Posterior cingulate gyrus (tissue), 11 donors: ENCODE measurements at places on chromosomes 13 and 19.

DNA sequence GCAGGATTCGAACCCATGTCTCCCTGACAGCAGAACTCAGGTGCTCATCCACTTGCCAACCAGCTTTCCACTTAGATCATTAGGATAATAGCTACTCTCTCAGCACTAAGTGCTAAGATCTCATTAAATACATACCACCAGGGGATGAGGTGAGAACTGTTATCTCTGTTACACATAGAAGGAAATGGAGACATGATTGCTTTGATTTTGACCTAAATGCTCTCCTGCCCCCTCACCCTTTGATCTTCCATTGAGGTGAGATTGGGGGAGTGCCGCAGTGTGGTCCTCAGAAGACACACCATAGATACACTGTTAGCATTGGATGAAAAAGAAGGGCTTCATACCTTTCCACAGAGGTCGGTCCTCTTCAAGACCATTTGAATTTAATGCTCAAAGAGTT lies 38.9 kb upstream of the NPAS1 start:
- no peak for DNase-seq

GRCh38 chr19:2805991-2806649 lies 13.5 kb upstream of the ZNF554 start:
- no peak for DNase-seq

DNA sequence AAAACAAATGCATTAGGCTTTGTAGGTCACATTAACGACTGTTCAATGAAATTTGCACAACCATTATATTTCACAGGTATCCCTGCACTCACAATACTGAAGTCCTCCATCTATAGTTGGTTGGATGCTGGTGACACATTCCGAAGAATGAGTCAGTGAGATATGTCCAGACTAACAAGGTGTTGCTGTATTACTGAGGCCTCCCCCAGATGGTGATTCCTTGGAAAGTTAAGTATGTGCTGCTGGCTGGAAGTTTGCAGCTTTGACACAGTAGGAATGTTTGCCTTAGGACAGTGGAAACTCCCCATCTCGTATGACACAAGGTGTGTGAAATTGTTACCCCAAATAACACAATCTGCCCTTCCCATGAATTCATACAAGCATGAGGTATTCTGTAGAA lies 46.6 kb downstream of the FGF14 start:
- DNase-seq: no peak

- no peak for DNase-seq
Measured at GRCh38 chr19:53285087-53285486, 17.6 kb upstream of the VN1R4 start.

GRCh38 chr13:111267784-111268183 lies 52.7 kb upstream of the TEX29 start:
- DNase-seq: no peak

DNA sequence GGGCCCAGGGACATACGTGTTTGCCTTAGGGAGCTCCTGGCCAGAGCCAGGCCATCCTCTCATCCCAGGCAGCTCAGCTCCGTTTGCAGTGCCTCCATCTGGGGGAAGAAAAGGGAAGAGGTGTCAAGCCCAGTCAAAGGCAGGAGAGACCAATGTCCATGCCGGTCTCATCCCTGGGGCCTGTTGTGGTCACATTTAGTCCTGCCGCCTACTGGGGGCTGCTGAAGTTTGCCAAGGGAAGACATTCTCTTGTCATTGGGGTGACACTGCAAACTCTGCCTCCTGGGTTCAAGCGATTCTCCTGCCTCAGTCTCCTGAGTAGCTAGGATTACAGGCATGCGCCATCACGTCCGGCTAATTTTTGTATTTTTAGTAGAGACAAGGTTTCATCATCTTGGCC lies 195.2 kb downstream of the UQCRFS1 start:
- DNase-seq: no peak

DNA sequence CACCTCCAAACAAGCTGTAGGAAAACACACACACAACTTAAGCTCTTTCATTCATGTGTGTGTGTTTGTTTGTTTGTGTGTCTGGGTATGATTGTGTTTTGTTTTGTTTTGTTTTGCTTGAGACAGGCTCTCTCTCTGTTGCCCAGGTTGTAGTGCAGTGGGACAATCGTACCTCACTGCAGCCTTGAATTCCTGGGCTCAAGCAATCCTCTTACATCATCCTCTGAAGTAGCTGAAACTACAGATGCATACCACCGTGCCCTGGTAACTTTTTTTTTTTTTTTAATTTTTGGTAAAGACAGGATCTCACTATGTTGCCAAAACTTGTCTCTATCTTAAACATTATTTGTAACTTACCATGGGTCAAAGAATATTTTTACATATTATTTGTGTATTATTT lies 431.7 kb downstream of the SLITRK1 start:
- DNase-seq: no peak

GRCh38 chr19:1151917-1152587 lies 22.0 kb downstream of the SBNO2 start:
- no peak for DNase-seq

DNA sequence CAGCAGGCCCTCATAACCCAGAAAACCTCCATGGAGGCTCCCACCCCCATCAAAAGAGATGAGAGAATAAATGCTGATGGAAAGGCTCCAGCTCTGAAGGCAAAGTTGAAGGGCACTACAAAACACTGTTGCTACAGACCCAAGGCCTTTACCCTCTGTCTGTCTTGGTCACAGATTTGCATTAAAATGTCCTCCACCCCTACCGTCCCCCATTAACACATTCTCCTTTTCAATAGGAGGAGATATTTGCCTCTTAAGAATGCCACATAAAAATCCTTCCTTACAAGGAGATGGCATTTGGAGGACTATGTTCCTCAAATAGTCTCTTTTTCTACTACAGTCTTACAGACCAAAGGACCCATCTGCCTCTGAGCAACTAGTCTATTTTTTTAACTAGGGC lies 361.5 kb downstream of the ENOX1 start:
- no peak for DNase-seq

DNA sequence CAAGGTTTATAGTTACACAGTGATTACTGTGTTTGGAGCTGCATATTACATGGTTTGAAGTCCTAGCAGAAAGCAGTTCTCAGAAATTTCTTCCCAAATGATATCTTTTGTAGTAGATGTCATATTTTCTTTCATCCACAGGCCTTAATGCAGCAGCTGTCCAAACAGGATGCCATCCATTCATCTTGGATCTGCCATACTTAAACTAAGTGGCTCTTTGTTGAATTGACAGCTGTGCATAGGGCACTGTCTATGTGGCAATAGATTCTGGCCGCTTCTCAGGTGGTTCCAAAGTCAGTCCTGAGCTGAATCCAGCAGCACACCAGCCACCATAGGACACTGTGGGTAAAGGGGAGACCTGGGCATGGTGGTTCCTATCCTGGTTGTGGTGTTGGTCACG lies 41.6 kb upstream of the SPRY2 start:
- no peak for DNase-seq

DNA sequence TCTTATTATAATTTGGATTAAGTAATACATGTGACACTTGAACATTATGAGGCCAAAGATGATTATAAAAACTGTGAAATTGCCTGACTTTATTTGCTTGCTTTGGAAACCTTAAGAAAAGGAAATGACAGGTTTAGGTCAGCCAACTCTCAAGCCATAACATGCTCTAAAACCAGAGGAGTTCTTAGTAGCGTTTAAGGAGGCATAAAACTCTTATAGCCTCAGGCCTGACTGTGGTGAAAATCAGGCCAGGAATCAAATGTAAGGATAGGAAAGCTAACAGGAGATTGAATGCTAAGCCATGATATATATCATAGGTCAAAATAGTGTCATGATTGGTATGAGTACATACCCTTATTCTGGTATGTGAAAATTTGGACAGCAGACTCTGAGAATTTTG lies 1142.4 kb upstream of the MIR17HG start:
- DNase-seq: no peak

DNA sequence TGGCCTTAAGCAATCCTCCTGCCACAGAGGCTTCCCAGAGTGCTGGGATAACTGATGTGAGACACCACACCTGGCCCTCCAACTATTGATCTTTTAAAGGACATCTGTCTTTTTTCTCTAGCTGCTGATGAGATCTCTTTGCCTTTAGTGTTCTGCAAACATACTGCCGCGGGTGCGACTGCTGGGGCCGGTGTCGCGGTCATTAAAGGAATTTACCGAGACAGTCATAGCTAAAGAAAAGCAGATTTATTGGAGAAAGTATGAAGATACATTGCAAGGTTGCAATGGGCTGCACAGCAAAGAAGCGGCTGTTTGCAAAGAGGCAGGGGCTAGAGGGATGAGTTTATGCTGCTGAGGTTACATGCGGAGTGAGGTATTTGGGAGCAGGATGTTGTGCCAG lies 31.2 kb upstream of the LRRC4B start:
- DNase-seq: no peak

- no peak for DNase-seq
Measured at GRCh38 chr13:59880468-59880867, 283.3 kb downstream of the DIAPH3 start.

DNA sequence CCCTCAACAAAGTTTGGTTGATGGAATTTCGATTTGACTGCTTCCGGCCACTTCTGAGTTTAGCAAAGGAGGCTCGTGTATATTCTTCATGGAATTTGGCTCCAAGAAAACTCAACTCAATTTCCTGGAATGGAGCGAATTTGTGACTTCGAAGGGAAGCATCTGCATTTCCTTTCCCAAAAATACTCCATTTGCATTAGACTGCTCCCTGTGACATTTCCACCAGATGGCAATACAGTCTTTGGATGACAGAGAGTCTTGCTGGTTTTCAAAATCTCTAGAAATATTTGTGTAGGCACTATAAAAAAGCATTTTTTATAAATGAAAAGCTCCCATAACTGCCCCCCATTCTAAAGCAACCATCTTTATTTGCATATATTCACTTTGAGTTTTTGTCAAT lies 4.1 kb downstream of the C1QTNF9 start:
- DNase-seq: no peak

DNA sequence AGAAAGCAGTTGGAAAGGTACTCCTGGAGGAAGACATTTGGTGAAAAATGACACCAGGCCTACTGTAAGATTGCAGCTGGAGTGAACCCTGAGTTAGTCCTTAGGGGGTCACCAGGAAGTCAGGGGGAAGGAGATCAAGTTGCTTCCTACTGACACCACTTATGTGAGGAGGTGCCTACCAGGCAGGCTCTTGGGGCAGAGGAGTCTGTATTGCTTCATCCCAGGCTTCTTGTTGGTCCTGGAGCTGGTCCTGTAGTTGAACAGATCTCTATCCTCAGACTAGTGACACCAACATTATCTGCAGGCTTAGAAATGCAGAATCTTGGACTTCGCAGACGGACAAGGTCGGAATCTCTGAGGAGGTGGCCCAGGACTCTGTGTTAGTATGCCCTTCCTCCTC lies 116.0 kb upstream of the ARGLU1 start:
- no peak for DNase-seq

DNA sequence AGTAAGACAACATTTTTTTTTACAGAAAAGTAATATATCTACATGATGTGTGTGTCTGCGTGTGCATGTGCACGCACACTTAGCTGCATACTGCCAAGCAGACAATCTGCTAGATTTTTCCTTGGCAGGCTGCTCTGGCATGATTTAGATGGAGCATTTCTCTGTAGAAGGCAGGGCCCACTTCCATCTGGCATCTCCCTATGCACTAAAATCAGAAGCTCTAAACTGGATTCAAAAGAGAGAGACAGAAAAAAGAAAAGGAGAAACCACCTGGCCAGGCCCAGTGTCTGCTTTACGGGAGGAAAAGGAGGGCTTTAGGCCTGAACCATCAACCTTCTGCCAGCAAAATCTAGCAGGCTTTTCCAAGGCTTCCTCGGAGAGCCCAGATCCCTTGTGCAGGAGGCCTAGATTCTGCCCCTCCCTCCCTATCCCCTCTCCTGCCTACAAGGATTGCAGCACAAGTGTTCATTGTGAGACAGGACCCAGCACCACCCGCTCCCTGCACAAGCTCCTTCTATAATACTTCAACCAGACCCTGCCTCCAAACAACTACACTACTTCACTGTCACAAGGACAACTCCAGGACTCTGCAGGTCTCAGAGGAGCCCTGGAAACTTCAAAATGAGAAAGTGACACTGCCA lies 99.3 kb downstream of the DOCK9 start:
- peak; percentile 48 for DNase-seq

- DNase-seq: no peak
Measured at GRCh38 chr19:42140125-42140754, 8.0 kb upstream of the POU2F2 start.

GRCh38 chr13:98869408-98870090 lies 108.3 kb downstream of the DOCK9 start:
- DNase-seq: no peak

DNA sequence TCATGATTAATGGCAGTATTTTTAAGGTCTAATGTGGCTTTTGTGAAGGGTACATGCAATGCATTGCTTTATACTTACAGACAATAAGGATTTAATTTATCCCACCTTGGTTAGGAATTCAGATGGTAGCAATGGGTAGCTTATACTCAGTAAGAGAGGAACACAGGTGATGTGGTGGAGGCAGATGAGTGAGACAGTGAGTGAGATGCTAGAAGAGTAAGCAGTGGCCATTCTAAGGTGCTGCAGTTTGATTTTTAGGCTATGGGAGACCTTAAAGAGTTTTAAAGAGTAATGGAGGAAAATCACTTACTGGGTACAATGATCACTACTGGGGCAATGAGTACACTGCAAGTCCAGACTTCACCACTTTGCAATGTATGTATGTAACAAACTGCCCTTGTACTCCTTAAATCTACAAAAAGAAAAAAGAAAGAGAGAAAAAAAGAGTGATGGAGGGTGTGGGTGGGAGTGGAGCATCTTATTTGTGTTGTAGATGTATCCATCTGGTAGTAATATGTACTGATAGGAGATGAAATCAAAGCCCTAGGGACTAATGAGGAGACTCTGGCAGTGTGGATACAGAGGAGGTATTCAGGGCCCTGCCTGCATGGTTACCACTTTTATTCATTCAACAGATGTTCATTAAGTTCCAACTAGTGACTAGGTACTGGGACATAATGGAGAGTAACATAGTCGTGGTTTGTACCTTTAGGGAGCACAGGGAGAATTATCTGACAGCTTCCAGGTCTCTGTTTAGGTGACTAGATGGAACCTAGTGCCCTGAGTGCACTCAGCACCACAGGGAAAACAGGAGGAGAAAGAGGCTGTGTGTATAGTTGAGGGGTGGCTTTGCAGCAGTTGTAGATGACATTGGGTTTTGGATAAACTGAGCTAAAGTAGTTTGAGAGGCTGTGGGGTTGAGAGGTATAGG lies 99.0 kb downstream of the GPC6 start:
- DNase-seq: no peak

DNA sequence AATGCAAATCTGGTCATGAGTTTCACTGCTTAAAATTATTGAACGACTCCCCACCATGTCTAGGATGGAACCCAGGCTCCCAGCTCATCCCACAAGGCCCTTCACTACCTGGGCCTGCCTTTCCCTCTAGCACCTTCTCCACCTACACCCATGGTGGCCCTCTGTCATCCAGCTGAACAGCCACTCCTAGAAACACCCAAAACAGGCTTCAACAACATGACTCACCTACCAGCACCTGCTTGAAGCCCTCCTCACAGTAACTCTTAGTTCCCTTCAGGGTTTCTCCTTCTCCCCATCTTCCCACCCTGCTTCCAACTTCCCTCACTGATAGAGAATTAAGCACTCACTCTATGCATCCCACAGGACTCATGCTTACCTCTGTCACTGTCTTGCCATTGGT lies 6.6 kb upstream of the IGFL2 start:
- no peak for DNase-seq
